ENCODE measurements at places on chromosomes 6 and 20. TPM values are rescaled to one million over a fixed set of nuclear protein-coding genes. Genes with fewer than 3 reads are reported as not detected.

Gene CGA
- total RNA-seq, result not detected

Gene ARMH2
- not detected for total RNA-seq

Gene THBD
- total RNA-seq, result 49.6 TPM

Gene MUCL3
- not detected for total RNA-seq

Gene CALHM6
- 0.77 TPM for total RNA-seq

Gene GFOD1
- 25.9 TPM for total RNA-seq

Gene CD164
- total RNA-seq, result 323 TPM

Gene TNFRSF6B
- 4.7 TPM for total RNA-seq

Gene ARFRP1
- total RNA-seq, result 47.3 TPM

Gene NRSN1
- total RNA-seq, result not detected

DNA sequence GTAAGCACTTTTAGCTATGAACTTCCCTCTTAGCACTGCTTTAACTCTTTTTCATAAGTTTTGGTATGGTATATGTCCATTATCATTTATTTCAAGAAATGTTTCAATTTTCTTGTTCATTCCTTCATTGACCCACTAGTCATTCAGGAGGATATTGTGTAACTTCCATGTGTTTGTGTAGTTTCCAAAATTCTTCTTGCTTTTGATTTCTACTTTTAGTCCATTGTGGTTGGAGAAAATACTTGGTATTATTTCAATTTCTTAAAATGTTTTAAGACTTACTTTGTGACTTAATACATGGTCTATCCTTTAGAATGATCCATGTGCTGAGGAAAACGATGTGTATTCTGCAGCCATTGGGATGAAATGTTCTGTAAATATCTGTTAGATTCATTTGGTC is 176.5 kb downstream of the CENPW start:
- no peak for DNase-seq

DNA sequence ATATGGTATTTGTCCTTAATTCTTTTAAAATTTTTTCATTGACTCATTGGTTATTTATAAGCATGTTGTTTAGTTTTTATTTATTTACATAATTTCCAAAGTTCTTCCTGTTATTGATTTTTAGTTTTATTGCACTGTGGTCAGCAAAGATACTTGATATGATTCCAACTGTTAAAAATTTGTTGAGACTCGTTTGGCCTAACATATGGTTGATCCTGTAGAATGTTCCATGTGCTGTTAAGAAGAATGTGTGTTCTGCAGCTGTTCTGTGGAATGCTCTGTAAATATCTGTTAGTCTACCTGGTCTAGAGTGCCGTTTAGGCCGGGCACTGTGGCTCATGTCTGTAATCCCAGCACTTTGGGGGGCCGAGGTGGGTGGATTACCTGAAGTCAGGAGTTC is 197.7 kb downstream of the CD109 start:
- DNase-seq, result no peak

DNA sequence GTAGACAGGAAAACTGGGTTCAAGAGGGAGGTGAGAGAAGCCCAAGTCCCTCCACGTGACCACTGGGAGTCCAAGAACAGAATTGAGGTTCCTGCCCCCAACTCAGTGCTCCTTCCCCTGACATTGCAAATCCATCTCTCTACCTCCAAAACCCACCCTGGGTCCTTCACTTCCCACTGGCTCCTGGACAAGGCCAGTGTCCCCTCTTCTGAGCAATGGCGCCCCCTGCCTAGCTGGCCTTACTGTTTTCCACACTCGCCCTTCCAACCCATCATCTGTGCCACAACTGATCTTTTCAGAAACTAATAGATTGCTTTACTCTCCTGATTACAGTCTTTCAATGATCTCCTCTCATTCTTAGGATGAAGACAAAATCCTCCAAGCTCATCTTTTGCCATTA is 200.3 kb downstream of the ANKRD60 start:
- DNase-seq, result peak; percentile 60

DNA sequence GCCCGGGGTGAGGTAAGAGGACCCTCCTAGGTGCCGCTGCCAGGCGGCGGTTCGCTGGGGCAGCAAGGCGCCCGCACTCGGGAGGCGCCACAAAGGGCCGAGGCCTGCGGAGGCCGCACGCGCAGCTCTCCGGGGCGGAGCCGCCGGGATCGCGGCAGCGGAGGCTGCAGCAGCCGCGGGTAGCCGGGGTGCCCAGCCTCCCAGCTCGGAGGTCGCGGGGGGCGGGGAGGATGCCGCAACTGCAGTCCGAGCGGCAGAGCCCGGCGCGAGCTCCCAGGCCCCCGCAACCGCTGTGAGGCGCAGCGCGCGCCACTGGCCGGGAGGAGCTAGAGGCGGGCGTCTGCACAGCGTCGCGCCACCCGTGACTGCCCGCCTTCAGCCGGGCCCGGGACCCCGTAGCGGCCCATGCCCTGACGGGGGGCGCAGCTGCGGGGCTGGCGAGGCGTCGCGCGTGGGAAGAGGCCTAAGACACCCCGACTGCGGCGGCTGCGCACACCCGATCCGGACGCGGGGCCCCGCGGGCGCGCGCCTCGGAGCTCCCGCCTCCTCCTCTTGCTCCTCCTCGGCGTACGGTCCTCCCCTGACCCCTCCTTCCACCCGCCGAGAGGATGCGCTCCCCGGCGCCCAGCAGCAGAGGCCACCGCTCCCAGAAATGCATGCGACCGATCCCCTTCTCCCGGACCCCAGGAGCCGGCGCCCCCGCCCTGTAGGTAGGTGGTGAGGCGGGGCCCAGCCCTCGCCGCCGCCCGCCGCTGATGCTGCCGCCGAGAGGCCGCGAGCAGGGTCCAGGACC is at the start of gene NCOA7:
TSS of gene NCOA7 (plus strand) at position 603 of the 793 bp plus-strand sequence. CDS start 24,395 bp downstream, outside the sequence.
- DNase-seq, result peak; percentile 96

- no peak for DNase-seq
Measured at GRCh38 chr6:30730601-30731435, 10.7 kb downstream of the TUBB start.

- DNase-seq, result no peak
Measured at GRCh38 chr6:157432231-157432891, 51.4 kb downstream of the ZDHHC14 start.

GRCh38 chr6:108942556-108943492 is 94.6 kb downstream of the ARMC2 start:
- DNase-seq, result peak; percentile 43

GRCh38 chr20:24694727-24695528 is 225.5 kb downstream of the SYNDIG1 start:
- peak; percentile 82 for DNase-seq

GRCh38 chr6:3769610-3770009 is 18.1 kb upstream of the PXDC1 start:
- no peak for DNase-seq

GRCh38 chr6:47064274-47064673 is 22.1 kb upstream of the ADGRF1 start:
- no peak for DNase-seq

- DNase-seq, result no peak
Measured at GRCh38 chr6:6694825-6695624, 106.5 kb downstream of the LY86 start.

- DNase-seq, result no peak
Measured at GRCh38 chr20:56857950-56858349, 228.8 kb downstream of the TFAP2C start.

DNA sequence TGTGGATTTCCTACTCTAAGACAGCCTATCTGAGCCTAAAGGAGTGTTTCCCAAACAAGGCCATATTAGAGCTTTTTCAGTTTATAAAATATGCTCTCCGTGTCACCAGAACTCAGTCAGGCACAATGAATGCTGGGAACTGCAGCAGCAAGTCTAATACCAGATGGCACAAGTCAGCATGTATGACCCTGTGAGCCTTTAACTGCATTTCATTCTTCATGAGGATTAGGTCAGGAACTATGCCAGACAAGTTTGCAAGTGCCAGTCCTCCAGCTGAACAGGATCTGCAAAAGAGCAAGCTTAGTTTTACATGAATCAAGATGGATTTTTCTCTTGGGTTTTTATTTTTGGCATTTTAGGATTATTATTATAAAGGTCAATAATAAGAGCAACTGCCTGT is 66.7 kb upstream of the SAMD5 start:
- no peak for DNase-seq

- no peak for DNase-seq
Measured at GRCh38 chr20:5797843-5798462, 47.8 kb downstream of the SHLD1 start.

DNA sequence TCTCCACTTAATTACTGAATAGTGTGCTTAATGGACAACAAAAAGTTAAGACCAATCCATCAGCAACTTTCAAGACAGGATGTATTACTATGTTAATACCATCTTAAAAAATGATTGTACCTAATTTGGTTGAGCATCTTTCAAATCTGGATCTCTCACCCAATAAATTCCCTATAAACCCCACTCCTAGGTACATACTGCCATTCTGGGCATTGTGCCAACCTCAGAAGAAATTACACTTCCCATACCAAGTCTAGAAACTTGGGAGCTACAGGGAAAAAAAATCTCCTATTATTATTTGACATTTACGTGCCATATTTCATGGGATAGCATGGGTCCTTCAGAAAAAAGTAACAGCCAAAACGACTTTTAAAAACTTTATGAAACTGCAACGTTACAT is 5.1 kb downstream of the SYNCRIP start:
- DNase-seq, result no peak

DNA sequence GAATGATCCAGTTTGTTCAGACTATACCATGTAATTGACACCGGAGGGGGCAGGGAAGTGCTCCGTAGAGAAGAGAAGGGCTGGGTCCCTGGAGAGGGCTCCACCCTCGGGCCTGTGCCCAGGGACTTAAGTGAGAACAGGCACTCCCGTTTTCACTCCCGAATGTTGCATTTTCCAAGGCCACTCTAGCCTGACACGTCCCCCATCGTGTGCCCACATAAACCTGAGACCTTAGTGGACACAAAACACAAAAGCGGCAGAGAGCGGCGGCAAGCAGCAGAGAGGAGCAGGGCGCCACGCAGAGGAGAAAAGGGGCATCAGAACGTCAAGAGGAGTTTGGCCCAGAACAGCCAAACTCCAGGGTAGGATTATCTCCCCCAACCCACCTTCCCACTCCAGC is 1405.1 kb downstream of the GRIK2 start:
- no peak for DNase-seq

GRCh38 chr6:74420221-74420620 is 724.2 kb downstream of the CD109 start:
- no peak for DNase-seq

DNA sequence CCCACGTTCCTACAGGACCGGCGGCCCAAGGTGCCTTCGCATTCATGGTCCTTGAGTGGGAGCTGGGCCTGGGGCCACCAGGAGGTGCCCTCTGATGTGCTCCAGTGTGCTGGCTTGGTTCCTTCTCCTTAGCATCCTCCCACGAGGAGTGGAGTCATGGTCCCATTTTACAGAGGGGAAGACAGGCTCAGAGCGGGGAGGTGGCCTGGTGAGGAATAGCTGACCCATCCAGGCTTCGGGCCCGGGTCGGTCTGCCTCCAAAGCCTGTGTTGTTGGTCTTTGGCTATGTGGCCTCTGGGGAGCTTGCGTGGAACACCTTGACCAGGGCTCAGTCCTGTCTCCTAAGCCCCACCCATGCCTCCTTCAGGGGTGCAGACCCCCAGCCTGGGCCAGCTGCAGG is 22.8 kb downstream of the RBM38 start:
- no peak for DNase-seq

DNA sequence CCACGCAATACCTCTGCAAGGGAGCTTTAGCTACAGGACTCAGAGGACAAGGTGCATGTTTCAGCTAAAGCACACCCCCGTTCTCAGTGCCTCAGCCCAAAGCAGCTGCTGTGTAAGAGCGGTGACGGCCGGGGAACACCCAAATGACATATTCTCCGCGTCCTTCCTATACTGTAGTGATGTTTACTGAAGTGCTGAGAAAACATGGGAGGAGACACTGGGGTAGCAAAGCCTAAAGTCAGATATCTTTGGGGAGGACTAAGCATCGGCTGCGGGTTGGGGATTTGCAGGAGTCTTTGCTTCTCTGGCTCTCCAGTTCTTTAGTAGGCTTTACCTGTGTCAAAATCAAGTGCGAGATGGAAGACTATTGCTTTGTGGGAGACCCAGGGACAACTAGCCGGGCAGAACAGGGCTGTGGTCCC is 1.7 kb downstream of the SLC22A23 start:
- DNase-seq, result no peak

- DNase-seq, result no peak
Measured at GRCh38 chr6:152554851-152555250, 82.3 kb downstream of the SYNE1 start.

GRCh38 chr20:24630486-24631172 is 161.2 kb downstream of the SYNDIG1 start:
- DNase-seq, result peak; percentile 53

- no peak for DNase-seq
Measured at GRCh38 chr6:9745966-9746365, 668.9 kb downstream of the TFAP2A start.

DNA sequence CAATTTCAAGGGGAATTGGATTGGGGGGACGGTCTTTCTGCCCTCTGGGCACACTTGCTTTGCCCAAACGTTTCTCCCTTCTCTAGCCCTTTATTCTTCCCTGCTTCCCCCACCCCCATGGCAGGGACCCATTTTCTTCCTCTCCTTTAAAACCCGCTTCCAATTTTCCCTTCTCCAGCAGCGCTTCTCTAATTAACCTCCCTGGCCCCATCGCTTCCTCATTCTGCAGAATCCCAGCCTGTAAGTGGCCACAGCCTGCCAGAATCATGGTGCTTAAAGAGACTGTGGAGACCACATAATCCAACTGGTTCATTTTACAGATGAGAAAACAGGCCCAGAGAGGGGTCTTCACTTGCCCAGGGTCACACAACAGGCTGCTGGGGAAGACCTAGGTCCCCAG is 61.4 kb downstream of the CPNE5 start:
- no peak for DNase-seq

GRCh38 chr6:53056273-53056672 is 8.9 kb upstream of the FBXO9 start:
- no peak for DNase-seq

- no peak for DNase-seq
Measured at GRCh38 chr6:142737368-142738034, 207.5 kb downstream of the HIVEP2 start.

DNA sequence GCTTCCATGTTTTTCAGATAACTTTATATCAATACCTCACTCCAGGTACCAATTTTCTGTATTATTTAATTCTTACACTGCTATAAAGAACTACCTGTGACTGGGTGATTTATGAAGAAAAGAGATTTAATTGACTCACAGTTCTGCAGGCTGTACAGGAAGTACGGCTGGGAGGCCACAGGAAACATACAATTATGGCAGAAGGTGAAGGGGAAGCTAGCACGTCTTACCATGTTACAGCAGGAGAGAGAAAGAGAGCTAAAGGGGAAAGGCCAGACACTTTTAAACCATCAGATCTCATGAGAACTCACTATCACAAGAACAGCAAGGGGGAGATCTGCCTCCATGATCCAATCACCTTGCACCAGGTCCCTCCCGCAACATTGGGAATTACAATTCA is 119.1 kb upstream of the BMP5 start:
- DNase-seq, result no peak

DNA sequence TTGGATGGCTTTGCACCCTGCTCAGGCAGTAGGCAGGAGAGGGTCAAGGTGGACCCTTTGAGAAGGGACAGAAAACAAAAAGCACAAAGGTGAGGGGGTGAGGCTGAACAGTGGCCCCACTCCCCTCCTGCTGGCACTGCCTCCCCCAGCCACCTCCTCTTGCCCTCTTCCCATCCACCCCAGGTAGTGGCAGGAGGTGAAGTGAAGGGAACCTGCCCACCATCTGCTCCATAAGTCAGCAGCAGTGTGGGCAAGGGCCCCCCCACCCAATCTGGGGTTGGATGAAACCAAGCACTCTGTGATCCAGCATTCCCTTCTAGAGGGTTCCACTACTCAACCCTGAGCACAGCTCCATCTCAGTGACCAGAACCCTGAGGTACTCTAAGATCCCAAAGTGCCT is 26.1 kb upstream of the SLC22A7 start:
- DNase-seq, result no peak
